KG1 (cell line): ENCODE measurements at places on chromosomes 11 and 22.

GRCh38 chr11:102448869-102449224 lies 3.7 kb downstream of the TMEM123 start:
- peak; percentile 39 for DNase-seq

- DNase-seq: no peak
Measured at GRCh38 chr22:32492111-32492510, 17.5 kb downstream of the FBXO7 start.

GRCh38 chr11:122843281-122844141 lies 5.2 kb downstream of the CRTAM start:
- DNase-seq: no peak

DNA sequence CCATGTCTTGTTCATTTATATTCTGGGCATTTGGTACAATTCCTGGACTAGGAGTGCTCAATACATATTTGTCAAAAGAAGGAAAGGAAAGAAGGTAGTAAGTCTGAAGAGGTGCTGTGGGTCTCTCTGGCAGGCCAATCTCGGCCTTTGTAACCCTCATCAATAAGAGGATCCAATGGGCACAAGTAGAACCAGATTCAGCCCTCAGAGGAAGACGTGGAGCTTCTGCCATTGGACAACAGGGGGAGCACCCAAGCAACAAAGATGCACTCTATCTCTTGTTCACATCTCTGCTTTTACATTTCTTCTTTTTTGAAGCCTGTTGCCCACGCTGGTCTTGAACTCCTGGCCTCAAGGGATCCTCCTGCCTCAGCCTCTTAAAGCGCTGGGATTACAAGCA lies 2.2 kb upstream of the VPS11 start:
- DNase-seq: no peak

GRCh38 chr11:8370812-8371515 lies 107.3 kb upstream of the LMO1 start:
- no peak for DNase-seq

GRCh38 chr11:112581747-112582146 lies 321.1 kb upstream of the PLET1 start:
- DNase-seq: no peak

DNA sequence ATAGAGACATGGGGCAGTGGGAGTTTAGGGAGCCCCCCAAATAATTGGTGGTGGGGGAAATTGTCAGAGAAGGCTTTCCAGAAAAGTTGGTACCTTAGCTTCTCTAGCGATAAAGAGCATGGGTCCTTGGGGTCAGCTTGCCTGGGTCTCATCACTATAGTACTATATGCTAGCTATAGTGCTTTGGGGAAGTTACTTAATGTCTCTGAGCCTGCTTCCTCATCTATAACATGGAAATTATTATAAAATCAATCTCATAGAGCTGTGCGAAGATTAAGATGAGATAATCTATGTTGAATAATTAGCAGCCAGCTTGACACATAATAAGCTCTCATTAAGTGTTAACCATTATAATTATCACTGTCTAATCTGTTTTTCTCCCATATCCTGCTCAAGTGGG lies 41.2 kb downstream of the STIM1 start:
- no peak for DNase-seq
